ENCODE measurements at places on chromosomes 12 and 14.

DNA sequence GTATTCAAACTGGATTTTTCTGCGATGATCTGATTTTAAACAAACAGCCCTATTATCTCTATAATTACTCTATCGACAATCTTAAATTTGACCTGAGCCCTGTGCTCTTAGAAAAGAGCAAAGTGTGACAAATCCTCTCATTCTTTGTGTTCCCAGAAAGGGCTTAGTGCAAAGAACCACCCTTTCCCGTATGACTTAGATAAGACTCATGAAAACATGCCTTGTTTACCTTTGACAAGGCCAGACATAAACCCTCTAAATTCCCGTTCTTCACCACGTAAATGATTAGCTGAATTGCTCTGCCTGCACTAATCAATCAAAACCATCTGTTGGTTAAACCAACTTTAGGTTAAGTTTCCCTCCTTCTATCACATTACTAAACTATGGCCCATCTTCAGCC, 285.7 kb upstream of the SEL1L start:
- DNase-seq: no peak

GRCh38 chr14:88323523-88324199, 592 bp upstream of the KCNK10 start:
- DNase-seq: no peak

DNA sequence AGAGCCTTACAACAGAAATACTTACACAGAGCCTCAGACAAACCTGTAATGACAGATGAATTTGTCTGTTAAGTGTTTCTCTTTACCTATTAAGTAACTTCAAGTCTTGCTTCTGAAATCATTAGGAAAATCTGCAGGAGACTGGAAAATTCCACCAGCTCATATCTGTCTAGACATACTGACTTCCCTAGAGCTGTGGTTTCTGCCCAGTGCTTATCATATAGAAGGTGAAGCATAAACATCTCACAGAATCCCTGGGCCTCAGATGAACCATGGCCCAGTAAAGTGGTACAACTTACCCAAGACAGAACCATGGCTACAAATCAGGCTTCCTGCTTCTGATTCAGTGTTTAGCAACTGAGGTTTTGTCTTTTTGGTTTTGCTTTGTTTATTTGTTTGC, 91.6 kb downstream of the EGLN3 start:
- DNase-seq: no peak

GRCh38 chr12:153080-153746, 60.7 kb downstream of the SLC6A12 start:
- DNase-seq: peak; percentile 68

- DNase-seq: no peak
Measured at GRCh38 chr12:124441443-124442194, 125.8 kb downstream of the NCOR2 start.

- no peak for DNase-seq
Measured at GRCh38 chr14:91170504-91171121, 56.7 kb downstream of the DGLUCY start.

- DNase-seq: no peak
Measured at GRCh38 chr12:3655328-3655900, 97.5 kb downstream of the CRACR2A start.

DNA sequence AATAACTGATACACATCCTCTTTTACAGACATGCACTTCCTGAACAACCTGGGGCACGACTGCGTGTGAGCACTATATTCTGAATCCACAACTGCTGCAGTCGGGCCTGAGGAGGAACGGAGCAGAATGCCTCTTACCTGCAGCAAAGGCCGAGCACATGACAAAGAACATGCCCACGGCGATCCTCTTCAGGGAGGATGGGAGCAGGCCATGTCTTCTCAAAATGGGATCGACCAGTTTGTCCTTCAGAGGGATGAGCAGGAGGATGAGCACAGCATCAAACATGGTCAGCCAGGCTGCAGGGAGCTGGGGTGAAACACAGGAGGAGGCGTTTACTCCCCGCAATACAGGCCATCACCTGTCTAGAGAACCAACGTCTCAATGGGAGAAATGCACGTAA, 15.1 kb downstream of the SLC15A4 start:
- DNase-seq: no peak

DNA sequence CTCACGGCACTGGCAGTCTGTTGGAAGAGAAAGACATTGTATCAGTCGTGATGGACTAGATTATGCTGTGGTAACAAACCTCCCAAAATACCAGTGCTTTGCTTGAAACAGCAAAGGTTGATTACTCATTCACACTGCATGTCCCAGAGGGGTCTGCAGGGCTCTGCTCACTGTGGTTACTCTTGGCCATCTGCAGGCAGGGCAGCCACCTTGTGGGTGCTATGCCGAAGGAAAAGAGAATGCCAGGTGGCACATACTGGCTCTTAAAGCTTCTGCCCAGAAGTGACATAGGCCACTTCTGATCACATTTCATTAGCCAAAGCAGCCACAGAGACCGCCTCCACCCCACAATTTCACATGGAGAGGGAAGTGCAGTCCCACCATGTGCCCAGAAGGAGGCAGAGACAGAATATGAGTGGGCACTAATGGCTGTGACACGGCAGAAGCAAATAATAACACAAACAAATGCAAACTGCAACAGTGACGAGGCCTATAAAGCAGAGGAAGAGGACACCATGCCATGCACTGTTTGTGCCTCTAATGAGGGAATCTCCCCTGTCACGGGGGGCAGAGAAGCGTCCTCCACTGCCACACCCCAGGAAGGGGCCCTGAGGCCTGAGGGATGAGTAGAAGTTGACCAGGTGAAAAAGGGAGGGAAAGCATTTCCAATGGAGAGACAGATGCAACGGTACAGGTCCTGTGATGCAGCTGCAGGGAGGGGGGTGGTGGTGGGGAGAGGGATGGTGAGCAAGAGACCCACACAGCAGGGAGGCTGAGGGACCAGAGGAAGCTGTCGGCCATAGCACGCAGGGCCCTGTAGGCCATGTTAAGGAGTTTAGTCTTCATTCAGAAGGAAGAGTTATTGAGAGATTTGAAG, 51.7 kb upstream of the KICS2 start:
- DNase-seq: peak; percentile 14

DNA sequence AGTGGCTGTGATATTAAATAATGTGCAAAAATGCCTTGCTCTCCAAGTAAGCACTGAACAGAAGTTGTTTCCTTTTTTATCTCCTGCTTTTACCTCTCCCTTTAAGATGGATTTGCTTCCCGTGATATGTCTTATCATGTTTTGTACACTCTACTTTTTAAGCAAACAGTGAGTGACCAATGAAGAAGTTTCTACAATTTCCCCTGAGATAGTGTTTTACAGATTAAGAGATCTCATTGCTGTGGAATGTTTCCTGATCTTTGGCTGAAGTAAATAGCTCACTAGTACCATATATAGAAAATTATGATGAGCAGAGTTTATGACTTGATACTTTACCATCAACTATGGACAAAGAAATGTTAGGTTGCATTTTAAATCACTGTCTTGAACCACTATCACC, 184.8 kb upstream of the PDE3A start:
- no peak for DNase-seq

DNA sequence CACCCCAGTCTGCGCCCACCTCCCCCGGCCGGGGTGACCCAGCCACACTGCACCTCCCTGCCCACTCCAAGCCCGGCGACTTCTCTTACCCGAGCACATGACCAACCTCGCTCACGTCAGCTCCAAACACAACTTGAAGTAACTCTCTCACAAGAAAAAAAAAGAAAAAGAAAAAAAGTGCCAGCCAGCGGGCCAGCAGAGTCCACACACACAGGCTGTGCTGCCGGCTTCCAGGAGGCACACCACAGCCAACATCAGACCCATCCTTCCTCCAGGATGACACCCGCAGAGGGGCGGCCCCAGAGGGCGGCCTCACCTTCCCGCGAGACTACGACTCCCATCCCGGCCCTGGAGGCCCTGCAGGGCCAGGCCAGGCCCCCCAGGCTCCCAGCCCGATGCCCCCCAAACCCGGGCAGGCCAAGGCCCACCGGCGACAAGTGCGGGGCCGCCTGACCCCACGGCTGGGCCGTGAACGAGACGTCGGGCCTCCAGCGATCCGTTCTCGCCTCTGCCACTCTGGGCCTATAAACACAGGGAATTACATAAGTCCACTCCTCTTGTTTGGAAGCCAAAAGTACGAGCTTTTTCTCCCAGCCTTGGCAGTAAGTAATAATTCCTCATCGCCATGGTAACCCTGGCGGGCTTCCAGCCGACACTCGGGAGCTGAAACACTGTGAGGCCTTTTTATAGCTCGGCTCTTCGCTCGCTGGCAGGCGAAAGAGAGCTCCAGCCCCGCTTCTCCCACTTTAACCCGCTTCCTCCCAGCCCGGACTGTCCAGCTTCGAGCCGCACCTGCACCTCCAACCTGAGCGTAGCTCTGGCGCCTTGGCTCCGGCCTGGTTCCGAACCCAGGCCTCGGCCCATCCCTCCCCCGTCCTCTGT, 49.1 kb downstream of the NCOR2 start:
- DNase-seq: peak; percentile 94

- DNase-seq: no peak
Measured at GRCh38 chr14:38255673-38256532, at the start of gene CLEC14A. TSS of gene CLEC14A (minus strand) at chr14:38256093. CDS start at chr14:38256022, 71 bp downstream.

GRCh38 chr14:71554323-71554722, 377.9 kb upstream of the RGS6 start:
- DNase-seq: no peak

DNA sequence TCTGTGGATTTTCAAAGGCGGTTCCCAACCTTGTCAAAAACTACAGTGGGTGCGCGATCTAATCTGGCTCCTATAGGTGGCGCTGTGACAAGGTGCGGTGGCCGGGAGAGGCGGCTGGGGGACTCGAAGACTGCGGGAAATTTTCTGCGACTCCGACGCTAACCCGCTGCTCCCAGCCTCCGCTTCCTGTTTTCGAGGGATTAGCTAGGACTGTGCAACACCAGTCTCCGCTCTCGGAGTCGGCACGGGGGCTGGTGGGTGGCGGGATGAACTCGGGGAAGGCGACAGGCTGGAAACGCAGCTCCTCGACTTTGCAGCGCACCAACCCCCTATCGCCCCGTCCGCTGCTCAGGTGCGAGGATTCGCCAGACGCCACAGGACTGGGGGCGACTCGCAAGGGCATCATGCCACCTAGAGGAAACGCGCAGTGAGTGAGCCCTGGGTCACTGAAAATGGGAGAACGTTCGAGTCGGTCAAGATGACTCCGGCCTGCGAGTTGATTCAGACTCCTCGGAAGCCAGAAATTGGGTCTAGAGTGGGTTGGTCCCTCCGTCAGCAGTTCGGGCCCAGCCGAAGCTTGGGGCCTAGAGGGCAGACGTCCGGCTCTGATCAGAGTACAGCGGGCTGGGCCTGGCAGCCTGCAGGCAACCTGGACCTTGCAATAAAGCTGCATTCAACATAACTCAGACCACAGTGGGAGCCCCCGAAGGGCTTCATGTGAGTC, 5.5 kb upstream of the PAX9 start:
- peak; percentile 76 for DNase-seq

DNA sequence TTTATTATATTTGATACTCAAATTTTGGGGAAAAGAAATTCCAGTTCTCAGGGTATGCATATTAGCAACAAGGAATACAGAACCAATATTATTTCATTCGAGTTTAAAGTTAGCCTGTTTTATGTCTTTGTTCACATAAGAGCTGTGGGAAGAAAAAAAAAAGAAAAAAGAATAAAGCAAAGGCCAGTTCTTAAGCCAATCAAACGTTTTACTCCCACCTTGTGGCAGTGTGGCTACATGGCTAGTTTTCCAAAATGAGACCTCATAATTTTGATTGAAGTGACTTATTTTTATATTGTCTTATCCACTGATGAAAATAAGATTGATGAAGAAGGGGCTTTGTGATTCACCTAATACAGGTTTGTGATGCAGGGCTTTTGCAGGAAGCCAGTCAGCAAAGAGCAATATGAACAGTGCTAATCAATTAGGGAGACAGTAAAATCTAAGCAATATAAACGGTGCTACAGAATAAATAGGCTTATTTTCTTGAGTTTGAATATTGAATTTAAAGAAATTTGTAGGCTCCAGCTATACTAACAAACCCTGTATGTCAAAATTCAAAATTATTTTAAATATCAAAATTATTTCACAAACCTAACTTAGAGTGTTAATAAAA, 624.1 kb upstream of the FOXG1 start:
- peak; percentile 62 for DNase-seq
